LNCaP clone FGC (cell line): ENCODE measurements at places on chromosomes 1 and 21.
A peak's percentile ranks its signal among the peaks of the same experiment; 100 is the strongest.

DNA sequence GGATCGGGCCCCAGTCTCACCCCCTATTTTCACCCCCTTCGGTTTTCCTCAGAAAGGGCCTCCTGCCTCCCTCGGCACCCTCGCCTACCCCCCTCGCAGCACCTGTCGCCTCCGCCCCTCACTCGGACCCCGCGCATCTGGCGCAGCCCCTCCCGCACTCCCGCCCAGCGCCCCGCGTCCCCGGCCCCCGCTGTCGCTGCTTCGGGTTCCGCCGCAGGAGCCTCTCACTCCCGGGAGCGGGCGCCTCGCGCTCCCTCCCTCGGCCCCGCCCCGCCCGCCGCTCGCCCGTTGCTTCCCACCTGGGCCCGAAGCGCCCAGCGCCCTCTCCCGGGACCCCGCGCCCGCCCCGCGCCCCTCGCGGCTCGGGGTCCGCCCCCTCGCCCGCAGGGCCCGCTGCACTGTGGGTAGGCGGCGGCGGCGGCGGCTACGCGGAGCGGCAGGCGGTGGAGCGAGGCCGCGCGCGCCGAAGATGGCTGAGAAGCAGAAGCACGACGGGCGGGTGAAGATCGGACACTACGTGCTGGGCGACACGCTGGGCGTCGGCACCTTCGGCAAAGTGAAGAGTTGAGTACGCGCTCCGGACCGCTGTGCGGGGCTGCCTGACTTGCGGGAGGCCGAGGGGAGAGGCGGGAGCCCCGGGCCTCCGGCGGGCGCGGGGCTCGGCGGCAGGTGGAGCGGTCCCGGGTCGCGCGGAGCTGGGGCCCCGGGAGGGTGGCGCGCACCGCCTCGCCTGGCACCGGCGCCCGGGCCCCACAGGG, at the start of gene PRKAA2:
TSS of gene PRKAA2 (plus strand) at position 396 of the 758 bp plus-strand sequence. CDS start at position 470, 74 bp downstream.
- no peak for DNase-seq

DNA sequence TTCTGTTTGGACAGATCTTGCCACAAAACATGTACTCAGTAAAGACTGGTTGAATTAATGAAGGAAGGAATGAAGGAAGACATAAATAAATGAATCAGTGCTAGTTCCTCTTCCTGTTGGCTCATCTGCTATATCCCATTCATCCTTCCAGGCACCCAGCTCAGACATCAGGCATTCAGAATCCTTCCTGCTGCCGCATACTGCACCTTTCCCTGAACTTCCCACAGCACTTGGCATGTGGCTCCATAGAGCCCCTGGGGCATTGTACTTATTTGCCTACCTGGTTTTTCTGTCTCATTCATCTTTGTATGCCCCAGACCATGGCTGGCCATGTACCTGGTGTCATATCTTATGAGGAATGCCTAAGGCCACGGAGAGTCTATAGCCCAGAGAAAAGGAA, 34.4 kb upstream of the ZNF648 start:
- DNase-seq, result no peak

DNA sequence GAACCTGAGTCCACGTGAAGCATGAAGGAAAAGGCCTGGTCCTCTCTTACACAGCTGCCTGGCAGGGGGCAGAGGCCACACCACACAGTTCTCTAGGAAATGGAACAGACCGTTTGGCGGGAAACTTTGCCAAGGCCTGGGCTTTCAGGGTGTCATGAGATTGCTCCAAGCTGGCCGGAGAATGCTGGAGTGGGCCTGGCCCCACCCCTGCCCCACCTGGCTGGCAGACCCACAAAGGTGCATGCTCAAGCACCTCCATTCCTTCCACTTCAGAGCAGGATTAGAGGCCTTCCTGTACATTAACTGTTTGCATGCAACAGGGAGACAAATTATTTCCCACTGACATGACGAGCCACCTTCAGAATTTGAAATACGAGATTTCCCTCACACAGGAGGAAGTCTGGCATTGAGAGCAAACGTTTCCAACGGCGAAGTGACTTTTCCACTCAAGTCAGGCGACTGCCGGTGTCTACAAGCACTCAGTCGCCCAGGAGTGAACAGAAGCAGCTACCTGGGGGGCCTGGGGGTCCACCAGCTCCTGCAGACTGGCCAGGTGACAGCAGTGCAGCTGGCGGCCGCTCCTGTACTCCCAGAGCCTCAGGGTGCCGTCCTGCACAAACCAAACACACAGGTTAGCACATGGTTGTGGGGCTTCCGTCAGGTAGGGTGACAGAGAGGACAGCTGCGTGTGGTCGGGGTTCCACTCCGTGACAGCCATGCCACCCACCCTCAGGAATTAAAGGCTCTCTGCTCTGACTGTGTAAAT, 24.0 kb downstream of the WDR4 start:
- no peak for DNase-seq

- peak; percentile 87 for DNase-seq
Measured at GRCh38 chr1:167899253-167899681, 14.7 kb downstream of the ADCY10 start.
